Pons (tissue), 1 donor: ENCODE measurements at places on chromosomes 2 and 18.
A peak's percentile ranks its signal among the peaks of the same experiment; 100 is the strongest.

DNA sequence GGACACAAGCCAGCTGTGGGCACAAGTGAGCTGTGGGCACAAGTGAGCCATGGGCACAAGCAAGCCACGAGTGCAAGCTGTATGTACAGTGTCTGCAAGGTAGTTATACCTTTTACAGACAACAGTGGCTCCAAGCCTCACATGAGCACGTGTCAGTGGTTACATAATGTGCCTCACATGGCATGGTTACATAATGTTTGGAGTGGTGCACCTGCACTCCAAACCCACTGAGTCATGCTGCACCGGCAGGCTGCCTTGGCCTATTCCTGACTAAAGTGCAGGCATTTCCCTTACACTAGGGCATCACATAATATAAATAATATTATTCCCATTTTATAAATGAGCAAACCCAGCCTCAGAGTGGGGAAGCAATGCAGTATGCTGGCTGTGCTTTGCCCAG is 62.6 kb downstream of the MARCO start:
- no peak for DNase-seq

GRCh38 chr2:136297312-136297711 is 179.4 kb upstream of the CXCR4 start:
- no peak for DNase-seq

DNA sequence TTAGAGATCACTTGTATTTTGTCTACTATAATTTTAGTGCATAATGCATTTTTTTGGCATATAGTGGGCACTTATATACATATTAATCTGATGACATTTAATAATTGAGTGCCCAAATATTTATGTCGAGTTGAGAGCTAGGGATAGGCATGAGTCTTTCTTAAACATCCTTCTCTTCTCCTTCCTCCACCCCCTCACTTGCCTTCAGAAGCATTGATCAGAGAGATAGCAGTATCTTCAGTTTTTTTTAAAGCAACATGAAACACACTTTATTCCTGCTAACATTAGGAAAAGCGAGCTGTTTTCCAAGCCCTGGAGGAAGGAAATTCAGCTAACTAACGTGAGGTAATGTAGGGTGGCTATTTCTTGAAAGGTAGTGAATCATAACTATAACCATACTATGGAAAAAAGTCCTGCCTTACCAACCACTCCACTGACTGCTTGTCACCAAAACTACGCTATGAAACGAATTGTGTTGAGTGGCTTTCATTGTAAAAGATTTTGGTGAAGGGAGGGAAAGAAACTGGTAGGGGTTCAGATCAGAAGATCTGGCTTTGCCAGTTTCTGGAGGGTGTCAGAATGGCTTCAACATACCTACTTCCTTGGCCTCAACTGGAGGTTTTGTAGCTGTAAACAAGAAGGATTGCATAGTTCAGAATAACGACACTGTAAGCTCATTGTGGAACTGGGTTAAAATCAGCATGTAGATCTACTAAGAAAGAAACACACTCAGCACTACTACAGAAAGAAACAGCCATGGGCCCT is 2.3 kb upstream of the ITGA4 start:
- DNase-seq = no peak

GRCh38 chr2:219658874-219659273 is 31.4 kb downstream of the SLC4A3 start:
- no peak for DNase-seq

DNA sequence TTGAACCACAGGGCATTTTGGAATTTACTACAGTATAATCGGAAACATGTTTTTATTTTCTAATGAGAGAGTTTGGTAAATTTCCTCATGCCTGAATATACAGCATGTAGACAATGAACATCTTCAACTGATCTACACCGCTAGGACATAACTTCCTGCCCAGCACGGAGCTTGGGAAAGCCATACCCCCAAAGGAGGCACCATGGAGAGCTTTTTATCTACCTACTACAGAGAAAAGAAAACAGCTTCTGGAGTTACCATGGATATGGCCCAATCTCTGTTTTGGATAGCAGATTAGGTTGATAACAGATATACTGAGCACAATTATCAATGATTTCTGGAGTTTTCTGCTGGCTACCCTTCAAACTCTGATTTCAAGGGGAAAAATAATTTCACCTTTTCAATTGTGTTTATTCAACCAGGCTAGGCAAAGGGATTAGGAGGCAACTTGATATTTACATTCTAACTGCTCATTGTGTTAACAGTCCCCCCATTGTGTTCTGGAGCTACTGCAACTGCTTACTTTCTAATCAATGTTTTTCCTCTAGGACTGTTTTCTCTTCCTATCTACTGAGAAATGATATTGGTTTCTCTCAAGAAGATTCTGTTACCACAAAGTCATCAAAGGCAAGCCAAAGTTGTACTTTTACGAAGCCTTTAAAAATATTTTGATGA is 123.0 kb upstream of the ARHGAP28 start:
- no peak for DNase-seq

DNA sequence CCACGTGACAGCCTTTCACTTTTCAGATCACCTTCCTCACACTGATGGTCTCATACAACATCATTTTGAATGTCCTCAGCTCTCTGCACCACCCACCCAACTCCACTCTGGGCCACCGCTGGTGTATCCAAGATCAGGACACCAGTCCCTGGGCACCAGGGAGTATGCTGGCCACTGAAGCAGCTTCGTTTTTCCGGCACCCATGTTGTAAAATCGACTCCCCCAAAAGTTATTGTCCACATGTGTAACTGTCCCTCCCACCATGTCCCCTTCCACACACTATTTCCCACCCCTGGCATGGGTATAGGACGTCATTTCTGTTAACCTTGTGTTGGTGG is 96.4 kb downstream of the TGOLN2 start:
- DNase-seq = no peak

- DNase-seq = no peak
Measured at GRCh38 chr2:71720283-71720560, 266.9 kb downstream of the DYSF start.

DNA sequence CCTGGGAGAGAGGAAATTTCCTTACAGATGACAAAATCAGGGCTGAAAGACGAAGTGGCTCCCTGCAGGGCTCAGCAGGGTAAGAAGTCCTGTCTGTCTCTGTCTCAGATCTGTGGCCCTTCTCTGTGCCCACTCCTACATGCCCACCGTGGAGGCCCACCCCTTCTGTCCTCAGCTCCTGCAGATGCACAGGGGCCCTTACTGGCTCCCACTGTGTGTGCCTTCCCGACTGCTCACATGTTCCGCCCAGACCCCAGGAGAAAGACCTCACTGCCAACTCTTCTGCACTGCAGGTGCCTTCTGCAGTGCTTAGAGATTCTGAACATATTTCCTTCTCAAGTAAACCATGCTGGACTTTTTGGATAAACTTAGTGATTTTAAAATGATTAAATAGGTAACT is 1.9 kb upstream of the KCNS3 start:
- DNase-seq = no peak

GRCh38 chr2:58856100-58856499 is 615.0 kb upstream of the FANCL start:
- no peak for DNase-seq

- no peak for DNase-seq
Measured at GRCh38 chr2:74499940-74500577, 656 bp upstream of the LBX2 start.

GRCh38 chr2:121186261-121186660 is 98.7 kb downstream of the TFCP2L1 start:
- no peak for DNase-seq

- DNase-seq = no peak
Measured at GRCh38 chr18:46294751-46295150, 190.6 kb downstream of the HAUS1 start.

- no peak for DNase-seq
Measured at GRCh38 chr2:179787601-179788000, 73.8 kb downstream of the ZNF385B start.

- DNase-seq = peak; percentile 37
Measured at GRCh38 chr2:165952741-165953211, 800 bp downstream of the TTC21B start.

DNA sequence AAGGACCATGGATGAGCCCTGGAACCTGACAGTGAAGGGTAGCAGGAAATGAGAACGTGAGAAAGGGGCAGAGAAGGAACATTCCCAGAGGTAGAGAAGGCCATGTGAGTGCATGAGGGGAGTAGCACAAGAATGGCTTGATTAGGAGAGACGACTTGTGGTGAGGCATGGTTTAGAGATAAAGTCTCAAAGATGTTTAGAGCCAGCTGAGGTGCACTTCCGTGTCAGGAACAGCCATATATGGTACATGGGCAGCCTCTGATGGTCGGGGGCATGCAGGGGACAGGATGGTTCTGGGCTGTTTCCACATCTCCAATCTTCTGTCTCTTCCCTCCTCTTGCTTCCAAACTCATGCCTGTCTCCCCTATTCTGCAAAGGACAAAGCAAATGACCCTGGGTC is 28.8 kb upstream of the EFEMP1 start:
- DNase-seq = no peak

- no peak for DNase-seq
Measured at GRCh38 chr2:168189835-168190569, 57.4 kb downstream of the STK39 start.

GRCh38 chr2:232955856-232956255 is 57.2 kb downstream of the NGEF start:
- no peak for DNase-seq

GRCh38 chr2:188957646-188958045 is 16.5 kb upstream of the COL3A1 start:
- no peak for DNase-seq

GRCh38 chr2:239522002-239522739 is 121.4 kb upstream of the HDAC4 start:
- no peak for DNase-seq
